Caki2 (cell line): ENCODE measurements at places on chromosomes 6 and 20.

GRCh38 chr20:45115829-45116228, 855 bp upstream of the WFDC5 start:
- no peak for DNase-seq

GRCh38 chr6:81834141-81834681, 81.7 kb upstream of the TENT5A start:
- peak; percentile 79 for DNase-seq

DNA sequence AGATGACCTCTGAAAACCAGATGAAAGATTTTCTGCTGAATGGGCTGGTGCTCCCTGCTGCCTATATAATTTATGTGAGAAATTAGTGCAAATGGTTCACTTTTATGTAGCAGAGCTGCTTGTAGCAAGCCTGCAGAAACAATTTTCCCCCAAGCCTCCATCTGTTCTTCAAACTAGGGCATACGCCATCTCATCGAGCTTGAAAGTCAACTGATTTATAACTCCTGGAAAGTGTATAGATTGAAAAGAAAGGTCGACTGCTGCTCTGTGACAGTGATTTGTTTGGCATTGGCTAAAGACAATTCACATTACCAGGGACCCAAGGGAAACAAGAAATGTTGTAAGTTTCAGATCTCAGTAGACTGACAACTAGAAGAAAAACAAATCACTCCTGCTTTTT, 93.3 kb downstream of the PACRG start:
- no peak for DNase-seq

GRCh38 chr20:52978851-52979250, 6.7 kb downstream of the TSHZ2 start:
- no peak for DNase-seq

- peak; percentile 77 for DNase-seq
Observed at GRCh38 chr6:24517659-24518543, 23.1 kb downstream of the ALDH5A1 start.

DNA sequence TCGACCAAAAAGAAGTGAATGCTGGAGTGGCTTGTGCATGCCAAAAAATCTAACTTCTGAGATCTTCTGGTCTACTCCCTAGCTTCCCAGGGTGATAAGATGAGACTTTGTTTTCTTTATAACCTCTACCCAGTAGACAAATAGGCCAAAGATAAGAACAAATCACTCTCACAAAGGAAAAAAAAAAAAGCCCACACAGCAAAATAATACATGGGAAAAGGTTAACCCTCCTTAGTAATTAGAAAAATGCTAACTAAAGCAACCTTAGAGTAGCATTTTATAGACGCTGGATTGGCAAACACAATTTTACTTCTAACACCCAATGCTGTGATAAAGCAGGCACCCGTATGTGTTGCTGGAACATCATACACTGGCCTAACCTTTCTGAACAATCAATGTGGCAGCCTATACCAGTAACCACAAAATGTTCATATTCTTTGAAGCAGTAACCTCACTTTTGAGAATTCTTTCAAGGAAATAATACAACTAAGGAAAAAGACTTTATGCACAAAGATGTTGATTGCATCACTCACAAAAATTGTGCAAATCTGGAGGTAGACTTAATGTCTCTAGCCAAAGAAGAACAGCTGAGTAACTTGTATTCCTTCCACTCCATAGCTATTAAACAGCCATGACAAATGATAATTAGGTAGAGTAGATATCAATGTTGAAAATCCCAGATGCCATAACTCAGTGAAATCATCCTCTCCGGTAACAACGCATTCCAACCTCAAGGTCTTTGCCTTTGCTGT, 116.3 kb upstream of the QKI start:
- no peak for DNase-seq

- no peak for DNase-seq
Observed at GRCh38 chr20:53760025-53760441, 166.4 kb upstream of the ZNF217 start.

- DNase-seq = peak; percentile 56
Observed at GRCh38 chr20:63116412-63117106, 99.4 kb downstream of the YTHDF1 start.

GRCh38 chr20:47358039-47358671, 1.7 kb upstream of the ZMYND8 start:
- no peak for DNase-seq

DNA sequence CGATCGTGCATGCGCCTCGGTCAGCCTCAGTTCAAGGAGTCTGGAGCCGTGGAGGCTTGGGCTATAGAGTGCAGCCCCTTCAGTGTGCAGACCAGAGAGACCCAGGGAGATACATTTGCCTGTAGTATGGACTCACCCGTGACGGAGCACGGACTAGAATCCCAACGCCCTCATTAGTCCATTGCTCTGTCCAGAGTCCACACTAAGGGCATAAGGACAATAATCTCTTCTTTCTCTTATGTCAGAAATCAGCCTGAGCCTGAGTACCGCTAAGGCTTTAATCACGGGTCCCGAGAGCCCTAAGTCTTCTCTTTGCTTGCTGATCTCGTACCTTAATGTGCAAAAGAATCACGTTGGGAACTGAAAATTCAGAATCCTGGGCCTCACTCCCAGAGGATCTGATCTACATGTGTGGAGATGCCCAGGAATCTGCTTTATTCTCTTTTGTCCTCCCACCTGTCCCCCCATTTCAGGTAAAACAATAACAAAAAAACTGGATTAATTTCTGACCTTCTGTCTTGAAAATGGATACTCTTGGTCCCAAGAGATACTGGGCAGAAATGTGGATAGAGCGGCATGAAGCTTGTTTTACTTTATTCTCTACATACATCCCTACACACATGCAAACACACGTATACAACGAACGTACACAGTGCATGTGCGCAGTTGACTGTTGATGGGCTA, 671 bp downstream of the BPHL start:
- DNase-seq = no peak

DNA sequence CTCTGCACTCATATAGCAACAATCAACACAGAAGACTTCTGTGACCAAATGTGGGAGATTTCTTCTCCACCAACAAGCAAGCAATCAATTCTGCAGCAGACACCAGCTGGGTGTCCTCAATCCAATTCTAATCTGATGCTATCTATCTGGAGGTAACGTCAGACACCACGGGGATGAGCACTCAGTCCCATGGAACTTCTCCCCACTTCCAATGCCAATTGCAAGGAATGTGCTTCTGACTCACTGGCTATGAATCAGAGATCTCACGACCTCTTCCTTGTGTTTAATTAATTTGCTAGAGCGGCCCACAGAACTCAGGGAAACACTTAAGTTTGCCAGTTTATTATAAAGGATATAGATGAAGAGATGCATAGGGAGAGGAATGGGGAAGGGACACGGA, 103.5 kb upstream of the SIRPG start:
- peak; percentile 85 for DNase-seq

- DNase-seq = no peak
Observed at GRCh38 chr20:41601742-41602141, 16.4 kb downstream of the CHD6 start.

DNA sequence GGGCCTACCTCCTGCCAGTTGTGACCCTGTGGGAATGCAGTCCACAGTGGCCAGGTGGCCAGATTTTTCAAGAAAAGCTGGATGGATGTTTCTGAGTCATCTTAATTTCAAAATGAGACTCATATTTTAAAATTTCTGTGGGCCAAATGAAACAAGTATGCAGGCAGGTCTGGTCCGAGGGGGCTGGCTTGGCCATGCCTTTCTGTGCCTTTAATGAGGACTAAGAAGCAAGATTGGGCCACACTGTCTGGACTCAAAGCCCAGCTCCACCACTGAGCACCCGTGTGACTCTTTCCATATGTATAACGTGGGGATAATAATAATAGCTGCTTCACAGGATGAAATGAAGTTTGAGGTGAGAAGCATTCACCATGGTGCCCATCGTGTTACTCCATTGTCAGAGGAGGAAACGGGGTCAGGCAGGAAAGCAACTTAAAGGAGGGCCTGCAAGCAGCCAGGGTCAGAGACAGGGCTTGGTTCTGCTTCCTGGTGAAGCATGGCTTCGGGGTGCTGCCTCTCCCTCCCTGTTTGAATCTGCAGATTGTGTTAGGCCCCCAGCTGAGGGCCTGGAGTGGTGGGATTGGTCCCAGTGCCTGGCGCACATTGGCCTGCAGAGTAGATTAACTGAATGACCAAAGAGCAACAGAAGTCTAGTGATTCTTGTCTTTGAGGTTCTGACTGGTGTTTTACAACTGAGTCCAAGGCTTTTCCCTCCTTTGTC, 3.8 kb downstream of the SOX12 start:
- no peak for DNase-seq

- peak; percentile 17 for DNase-seq
Observed at GRCh38 chr6:118618676-118619377, 32.6 kb downstream of the CEP85L start.

DNA sequence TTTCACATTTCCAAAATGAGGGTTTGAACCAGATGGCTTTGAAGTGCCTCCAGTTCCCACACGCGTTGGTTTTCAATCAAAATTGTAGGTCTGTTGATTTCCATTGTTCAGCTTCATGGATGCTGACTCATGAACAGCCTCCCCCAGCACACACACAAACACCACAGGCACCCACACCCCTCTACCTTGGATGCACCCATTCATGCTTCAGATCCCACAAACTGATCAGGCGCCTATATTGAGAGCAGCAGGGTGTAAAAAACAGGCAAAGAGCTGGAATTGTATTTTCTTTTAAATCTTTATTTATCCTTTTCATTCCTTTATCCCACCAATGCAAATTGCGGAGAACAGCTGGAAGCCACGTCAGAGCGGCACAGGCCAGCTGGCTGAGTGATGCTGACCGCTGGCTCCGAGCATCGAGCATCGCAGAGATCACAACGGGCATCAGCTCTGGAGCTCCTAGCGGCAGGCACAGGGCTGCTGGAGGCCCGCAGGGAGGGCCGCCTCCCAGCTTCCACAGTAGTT, 29.3 kb upstream of the TBC1D7 start:
- no peak for DNase-seq

GRCh38 chr20:48456366-48457192, 371.2 kb downstream of the PREX1 start:
- no peak for DNase-seq

DNA sequence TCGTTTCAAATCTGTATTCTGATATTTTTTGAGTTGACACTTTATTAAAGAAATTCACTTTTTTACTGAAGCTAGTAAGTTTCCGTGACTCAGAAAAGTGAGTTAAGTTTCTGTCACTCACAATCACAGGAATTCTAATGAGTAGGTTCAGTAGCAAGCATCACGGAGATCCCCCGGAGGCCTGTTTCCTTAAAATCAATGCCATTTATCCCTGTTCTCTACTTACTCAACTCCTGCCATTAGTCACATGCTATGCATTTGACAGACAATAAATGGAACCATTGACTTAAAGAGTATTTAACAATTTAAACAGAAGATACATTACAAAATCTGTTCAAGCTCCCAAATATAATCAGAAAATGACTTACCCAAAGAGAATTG, 9.1 kb downstream of the SLC18B1 start:
- no peak for DNase-seq

- DNase-seq = no peak
Observed at GRCh38 chr6:43054206-43054943, 724 bp upstream of the CUL7 start.

DNA sequence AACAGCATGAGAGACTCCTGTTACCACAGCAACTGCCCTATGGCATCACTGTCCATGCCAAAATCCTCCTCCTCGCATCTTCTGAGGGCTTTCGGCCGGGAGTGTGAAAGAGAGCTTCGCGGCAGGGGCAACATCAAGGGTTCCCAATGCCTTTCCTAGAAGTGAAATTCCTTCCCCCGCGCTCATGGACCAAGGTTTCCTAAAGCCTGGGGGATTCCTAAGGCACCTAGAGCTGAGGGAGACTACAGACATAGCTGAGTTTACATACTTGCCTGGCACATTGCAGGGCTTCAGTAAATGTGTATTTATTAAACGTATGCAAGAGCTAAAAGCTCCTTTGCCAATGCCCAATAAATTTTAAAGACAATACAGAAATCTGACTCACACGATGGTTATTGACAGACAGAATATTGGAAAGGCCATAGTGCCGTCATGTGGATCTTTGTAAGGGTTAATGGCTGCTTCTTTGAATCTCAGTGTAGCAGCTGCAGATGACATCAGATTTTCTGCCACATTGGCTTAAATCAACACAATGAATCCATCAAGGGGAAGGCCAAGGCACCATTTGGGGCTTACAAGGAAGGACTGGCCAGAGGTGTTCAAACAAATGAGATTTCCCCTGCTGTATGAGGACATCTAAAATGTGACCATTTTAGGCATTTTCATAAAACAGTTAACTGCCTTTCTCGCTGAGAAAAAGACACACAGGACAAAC, 281.2 kb upstream of the JARID2 start:
- DNase-seq = no peak

- no peak for DNase-seq
Observed at GRCh38 chr6:8245726-8246125, 143.4 kb upstream of the EEF1E1 start.

- no peak for DNase-seq
Observed at GRCh38 chr6:119319694-119320093, 29.9 kb downstream of the MAN1A1 start.

DNA sequence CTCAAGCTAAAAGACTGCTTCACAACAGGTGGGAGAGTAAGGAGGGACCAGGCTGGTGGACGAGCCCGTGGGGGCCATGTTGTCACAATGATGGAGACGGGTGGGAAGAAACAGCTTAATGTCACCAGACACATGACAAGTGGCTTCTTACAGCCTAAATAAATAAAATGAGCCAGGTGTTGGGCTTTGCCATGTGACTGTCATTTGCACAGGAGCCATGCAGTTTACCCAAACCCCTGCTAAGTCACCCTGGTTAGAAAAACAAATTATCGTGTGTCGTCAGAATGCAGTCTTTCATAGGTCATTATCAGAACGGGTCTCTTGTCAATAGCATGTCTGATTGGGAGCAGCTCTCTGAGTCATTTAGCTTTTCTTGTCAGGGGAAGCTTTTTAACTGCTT, 18.5 kb downstream of the BTBD3 start:
- no peak for DNase-seq

DNA sequence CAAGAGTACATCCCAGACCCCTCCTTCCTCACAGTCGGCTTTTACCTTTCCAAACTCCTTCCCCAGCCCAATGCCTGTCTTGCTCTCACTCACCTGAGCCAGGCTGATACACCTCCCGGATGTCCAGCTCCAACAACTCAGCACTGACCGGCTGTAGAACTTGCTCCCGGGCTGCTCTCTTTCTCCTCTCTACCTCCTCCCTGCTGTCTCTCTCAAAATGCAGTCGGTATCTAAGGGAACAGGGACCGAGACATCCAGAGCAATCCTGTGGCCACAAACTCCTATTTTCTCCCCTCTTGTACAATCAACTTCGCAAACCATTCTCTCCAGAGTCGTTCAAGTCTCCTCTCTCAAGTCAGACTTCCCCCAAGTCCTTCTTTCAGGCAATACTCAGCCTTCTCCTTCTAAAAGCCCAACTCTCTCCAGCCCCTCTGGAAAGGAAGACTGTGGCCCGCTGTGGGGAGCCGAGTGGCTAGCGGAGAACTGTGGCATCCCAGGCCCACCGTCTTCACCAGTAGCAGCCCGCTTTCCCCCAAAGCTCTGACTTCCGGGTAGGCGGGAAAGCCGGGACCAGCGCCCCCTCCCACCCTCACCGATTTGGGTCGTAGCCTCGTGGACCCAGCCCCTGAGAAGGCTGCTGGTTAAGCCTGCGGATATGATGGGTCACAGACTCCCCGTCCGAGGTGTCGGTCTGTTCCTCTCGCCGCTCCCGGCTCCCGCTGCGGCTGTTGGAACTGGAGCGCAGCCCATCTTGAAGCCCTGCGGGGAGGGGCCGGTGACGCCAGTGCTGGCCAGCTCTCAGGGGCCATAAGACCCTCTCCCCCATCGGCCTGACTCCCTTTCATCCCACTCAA, 1.1 kb downstream of the GNL1 start:
- DNase-seq = no peak

- DNase-seq = no peak
Observed at GRCh38 chr6:162922563-162923166, 194.9 kb downstream of the PACRG start.

- no peak for DNase-seq
Observed at GRCh38 chr6:125231574-125232343, 70.0 kb downstream of the HDDC2 start.
